Panc1 (cell line): ENCODE measurements at places on chromosomes 13 and 19.

GRCh38 chr19:16446108-16446723 is 25.6 kb downstream of the EPS15L1 start:
- DNase-seq: no peak

DNA sequence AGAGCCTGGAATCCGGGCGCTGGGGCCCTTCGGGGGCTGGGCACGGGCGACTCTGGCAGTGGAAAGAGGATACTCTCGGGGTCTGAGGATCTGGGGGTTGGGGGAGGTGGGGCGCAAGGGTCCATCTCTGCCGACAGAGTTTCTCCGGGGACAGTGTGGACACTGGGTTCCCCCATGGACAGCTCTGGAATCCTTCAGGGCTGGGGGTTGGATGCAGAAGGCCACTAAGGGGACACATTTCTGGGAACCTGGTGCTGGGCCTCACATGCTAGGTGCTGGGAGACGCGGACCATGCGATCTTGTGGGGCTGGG is 2.3 kb downstream of the TGFBR3L start:
- no peak for DNase-seq

DNA sequence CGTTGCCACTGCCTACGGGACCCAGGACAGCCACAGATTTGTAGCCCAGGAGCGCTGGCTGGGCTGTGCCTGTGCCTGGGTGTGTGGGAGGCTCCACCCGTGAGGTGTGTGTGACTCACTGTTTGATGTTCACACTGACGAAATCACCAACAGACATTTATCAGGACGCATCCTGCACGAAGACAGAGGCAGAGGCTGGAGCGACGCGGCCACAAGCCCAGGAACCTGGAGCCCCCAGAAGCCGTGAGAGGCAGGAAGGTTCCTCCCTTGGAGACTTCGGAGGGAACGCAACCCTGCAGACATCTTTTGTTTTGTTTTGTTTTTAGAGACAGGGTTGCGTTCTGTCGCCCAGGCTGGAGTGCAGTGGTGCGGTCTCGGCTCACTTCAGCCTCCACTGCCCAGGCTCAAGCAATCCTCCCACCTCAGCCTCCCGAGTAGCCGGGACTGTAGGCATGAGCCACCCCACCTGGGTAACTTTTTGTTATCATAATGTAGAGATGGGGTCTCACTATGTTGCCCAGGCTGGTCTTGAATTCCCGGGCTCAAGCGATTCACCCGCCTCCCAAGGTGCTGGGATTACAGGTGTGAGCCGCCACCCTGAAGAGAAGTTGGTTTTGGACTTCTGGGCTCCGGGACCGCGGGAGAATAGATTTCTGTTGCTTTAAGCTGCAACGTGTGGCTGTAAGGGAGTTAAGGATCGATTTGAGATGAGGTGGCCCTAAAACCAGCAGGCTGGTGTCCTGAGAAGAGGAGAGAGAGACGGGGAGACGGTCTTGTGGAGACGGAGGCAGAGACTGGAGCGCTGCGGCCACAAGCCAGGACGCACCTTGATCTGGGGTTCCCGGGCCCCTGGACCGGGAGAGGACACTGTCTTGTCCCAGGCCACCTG is 24.9 kb upstream of the WDR18 start:
- no peak for DNase-seq

DNA sequence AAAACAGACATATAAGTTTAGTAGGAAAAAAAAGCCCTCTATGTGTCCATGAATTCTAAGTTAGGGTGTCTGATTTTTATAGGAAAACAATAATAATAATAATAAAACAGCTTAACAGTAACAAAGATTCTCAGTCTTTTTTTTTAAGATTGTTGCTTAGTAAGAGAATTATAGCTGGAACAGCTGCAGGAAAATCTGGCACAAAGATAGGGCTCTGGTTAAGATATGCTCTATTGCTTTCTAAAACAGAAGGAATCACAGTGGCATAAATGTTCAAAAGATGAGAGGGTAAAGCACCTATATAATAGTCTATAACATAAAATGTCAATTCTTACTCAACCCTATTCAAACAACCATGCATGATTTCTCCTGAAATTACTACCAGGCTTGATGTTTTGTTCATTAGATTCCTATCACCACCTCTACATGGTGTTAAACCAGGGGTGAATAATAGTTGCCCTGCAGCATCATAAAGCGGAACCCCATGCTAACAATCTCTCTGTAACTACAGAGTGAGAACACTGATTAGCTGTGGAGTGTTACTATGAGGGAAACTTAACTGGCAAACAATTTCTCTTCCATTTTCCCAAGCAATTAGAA is 541.4 kb upstream of the MIR17HG start:
- no peak for DNase-seq

DNA sequence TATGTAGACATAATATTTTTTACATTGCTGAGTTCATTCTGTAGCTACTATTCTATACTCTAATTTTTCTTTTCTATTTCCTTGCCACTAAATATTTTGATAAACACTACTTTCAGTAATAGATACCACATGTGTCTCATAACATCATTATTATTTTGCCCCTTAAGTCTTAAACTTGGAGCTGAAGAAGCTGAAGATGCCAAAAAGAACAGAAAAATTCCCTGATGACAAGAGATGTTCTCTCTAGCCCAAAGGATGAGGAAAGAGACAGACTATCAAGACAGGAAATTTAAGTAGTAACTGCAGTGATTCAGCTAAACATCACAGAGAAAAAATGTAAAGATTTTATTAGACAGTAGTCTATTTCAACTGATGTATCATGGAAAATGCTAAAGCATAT is 322.0 kb upstream of the KLHL1 start:
- DNase-seq: no peak

- DNase-seq: no peak
Observed at GRCh38 chr13:112104881-112105234, 37.9 kb downstream of the SOX1 start.

- no peak for DNase-seq
Observed at GRCh38 chr19:14440049-14440448, 6.9 kb downstream of the PKN1 start.

DNA sequence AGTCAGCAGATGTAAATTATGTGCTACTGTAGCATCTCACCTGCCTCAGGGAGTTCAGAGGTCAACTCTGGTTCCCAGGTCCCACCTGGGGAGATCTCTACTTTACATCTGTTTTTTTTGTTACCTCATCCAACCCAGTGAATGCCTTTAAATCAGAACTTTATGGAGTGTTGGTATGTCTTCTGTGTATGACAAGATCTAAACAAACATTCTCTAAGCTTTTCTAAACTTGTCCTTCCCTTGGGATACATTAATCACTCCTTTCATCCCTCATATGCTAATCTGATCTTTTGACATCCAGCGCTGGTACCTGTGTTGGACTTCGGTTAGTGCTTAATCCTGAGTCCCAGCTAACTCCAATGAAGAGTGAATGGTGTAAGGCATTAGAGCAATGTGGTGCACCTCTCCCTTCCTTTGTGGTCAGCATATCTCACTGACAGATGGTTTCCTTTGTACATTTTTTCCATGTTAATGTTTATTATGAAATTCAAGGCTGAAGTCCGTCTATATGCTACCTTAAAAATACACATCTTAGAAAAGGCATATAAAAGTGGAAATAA is 213.4 kb downstream of the ABCC4 start:
- DNase-seq: no peak
